ENCODE measurements at places on chromosomes 2 and 18.
A peak's percentile ranks its signal among the peaks of the same experiment; 100 is the strongest.

GRCh38 chr2:129791712-129792111, 187.8 kb upstream of the RAB6C start:
- DNase-seq = no peak
- H3K27me3 ChIP-seq = no peaks in the 10 kb centered on the region
- H3K36me3 ChIP-seq = no peaks in the 10 kb centered on the region

GRCh38 chr2:26326514-26326913, 19.4 kb upstream of the SELENOI start:
- no peak for DNase-seq
- no peaks in the 10 kb centered on the region for H3K36me3 ChIP-seq
- no peaks in the 10 kb centered on the region for H3K4me1 ChIP-seq
- no peak overlapping the region for H3K4me3 ChIP-seq

GRCh38 chr2:85999061-85999831, 106.4 kb downstream of the POLR1A start:
- H3K4me1 ChIP-seq = peaks cover 34% of the 10 kb centered on the region
- H3K36me3 ChIP-seq = no peaks in the 10 kb centered on the region
- no peaks in the 10 kb centered on the region for H3K27me3 ChIP-seq
- H3K27ac ChIP-seq = no peak overlapping the region
- DNase-seq = peak; percentile 55

- H3K4me1 ChIP-seq = peaks cover 12% of the 10 kb centered on the region
- H3K27ac ChIP-seq = no peak overlapping the region
- H3K4me3 ChIP-seq = no peak overlapping the region
- H3K36me3 ChIP-seq = peaks cover 15% of the 10 kb centered on the region
- no peak for DNase-seq
These were observed 4.5 kb downstream of the TIMM21 start for GRCh38 chr18:74152857-74153256.

DNA sequence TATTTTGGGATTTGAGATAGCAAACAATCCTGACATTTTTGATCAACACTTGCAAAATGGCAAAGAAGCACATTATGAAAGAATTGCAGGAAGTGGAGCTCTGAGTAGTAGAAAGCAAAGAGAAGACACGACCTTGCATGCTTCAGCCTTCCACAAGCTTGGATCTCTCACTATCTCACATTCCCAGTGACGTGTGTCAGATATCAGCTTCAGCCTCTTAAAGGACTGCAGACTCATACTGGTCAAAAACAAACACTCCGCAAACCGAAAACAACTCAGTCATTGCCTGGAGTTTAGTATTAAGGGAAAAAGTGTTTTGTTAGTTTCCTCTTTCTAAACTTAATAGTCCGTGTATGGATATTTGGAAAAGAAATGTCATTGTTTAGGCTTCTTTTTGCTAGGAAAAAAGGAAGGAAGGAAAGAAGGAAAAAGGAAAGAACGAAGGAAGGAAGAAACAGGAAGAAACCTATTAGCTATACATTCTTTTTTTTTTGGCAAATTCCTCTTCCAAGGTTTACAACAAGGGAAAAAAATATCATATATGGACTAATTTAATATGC, 32.6 kb upstream of the SLC40A1 start:
- no peak overlapping the region for H3K4me3 ChIP-seq
- no peaks in the 10 kb centered on the region for H3K27me3 ChIP-seq
- peak; percentile 93 for DNase-seq
- H3K4me1 ChIP-seq = peaks cover 23% of the 10 kb centered on the region

GRCh38 chr2:134226601-134227000, 27.3 kb upstream of the MGAT5 start:
- H3K4me1 ChIP-seq = no peaks in the 10 kb centered on the region
- H3K27ac ChIP-seq = no peak overlapping the region
- DNase-seq = no peak
- no peaks in the 10 kb centered on the region for H3K27me3 ChIP-seq
- H3K36me3 ChIP-seq = no peaks in the 10 kb centered on the region

- no peak for DNase-seq
- no peaks in the 10 kb centered on the region for H3K4me1 ChIP-seq
- no peak overlapping the region for H3K27ac ChIP-seq
- no peaks in the 10 kb centered on the region for H3K36me3 ChIP-seq
- no peaks in the 10 kb centered on the region for H3K27me3 ChIP-seq
These were observed 80.8 kb upstream of the COL5A2 start for GRCh38 chr2:189260361-189260814.

DNA sequence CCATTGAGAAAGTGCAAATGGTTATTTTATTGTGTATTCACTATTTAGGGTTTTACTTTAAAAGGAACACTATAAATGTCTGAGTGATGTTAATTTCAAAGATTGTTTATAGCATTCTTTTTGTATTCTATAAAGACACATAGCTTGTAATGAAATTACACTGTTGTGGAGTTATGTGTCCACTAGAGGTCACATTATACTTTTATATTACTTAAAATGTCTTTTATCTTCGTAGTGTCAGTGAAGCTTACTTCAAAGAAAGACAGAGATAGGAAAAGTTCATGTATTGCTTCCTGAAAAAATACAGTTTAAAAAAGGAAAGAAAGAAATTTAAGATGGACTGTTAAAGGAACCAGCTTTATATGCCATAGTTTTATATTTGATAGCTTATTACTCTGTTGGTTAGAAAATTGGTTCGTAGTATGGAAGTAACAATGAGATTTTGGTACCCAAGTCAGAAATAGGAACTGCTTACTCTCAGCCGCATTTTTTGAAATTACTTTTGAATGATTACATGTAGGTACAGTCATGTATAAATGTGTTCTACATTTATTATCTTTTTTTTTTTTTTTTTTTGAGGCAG, 20.5 kb downstream of the APLF start:
- H3K36me3 ChIP-seq = no peaks in the 10 kb centered on the region
- no peak overlapping the region for H3K4me3 ChIP-seq
- H3K27me3 ChIP-seq = no peaks in the 10 kb centered on the region
- H3K4me1 ChIP-seq = no peaks in the 10 kb centered on the region
- DNase-seq = peak; percentile 44

DNA sequence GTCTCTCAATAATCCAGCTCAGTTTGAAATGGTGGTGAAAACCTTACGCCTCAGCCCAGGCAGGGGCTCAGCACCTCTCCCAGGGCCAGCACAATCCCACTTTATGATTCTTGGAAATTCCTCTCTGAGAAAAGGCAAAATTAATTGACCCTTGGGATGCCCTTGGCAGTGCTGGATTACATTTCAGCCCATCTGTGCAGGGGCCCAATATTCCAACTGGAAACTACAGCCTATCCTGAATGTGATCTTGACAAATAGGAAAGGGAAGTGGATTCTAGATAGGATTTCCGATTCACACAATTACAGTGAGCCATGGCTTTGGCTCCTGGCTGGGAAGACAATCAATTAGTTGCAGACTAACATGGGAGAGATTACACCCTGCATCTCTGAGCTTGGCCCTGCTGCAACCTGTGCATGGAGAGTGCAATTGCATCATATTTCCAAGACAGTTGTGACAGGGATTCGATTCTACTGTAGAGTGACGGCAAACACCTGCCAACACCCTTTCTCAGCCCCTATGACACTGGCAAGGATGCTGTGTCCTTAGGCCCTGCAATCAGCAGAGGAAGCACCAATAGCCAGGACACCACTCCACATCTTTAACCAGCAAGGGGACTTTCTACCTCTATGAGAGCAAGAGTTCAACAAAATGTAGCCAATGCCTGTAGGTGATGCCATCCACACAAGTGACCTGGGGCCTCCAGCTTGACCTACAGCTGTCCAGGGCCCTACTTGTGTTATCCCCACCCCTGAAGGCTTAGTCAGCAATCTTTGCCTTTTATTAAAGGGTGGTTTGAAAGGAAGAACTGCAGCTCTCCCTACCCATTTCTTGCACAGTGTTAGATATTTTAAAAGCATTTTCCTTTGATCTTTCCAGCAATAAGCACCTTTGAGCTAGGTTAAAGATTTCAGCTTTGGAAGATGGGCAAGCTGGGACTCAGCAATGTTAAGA, 187.2 kb upstream of the HS6ST1 start:
- no peak for DNase-seq
- H3K27me3 ChIP-seq = no peaks in the 10 kb centered on the region
- no peak overlapping the region for H3K4me3 ChIP-seq
- no peak overlapping the region for H3K27ac ChIP-seq
- H3K36me3 ChIP-seq = no peaks in the 10 kb centered on the region
- H3K4me1 ChIP-seq = no peaks in the 10 kb centered on the region

- no peaks in the 10 kb centered on the region for H3K4me1 ChIP-seq
- no peak overlapping the region for H3K27ac ChIP-seq
- no peaks in the 10 kb centered on the region for H3K27me3 ChIP-seq
These were observed 16.5 kb upstream of the ME2 start for GRCh38 chr18:50862401-50862800.

DNA sequence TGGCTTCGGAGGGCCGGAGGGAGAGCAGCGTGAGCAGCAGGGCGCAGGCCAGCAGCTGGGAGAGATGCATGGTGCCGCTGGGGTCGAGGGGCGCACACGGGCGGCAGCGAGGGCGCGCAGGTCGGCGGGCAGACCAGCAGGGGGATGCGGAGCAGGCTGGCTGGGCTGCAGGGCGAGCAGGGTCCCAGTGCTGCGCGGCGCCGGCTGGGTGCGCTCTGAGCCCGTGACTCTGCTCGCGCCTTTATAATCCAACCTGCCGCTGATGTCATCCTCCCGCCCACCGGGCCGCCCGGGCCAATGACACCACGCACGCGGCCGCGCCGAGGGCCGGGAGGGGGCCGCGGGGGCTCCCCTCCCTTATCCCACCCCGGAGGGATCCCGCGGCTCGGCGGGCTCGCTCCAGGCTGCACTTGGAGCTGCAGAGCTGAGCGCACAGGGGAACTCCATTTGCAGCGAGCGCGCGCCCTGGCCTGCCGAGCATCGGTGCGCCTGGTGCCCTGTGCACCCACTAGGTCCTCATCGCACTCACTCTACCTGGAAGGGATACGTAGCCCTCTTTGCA, at the start of gene NPPC:
Gene NPPC, minus strand, starts transcription at position 217 of the 562 bp plus-strand sequence. Its CDS starts 147 bp downstream, at position 70.
- H3K36me3 ChIP-seq = no peaks in the 10 kb centered on the region
- no peak within 1 kb of the TSS for H3K27ac ChIP-seq
- no peak within 1 kb of the TSS for H3K4me3 ChIP-seq

DNA sequence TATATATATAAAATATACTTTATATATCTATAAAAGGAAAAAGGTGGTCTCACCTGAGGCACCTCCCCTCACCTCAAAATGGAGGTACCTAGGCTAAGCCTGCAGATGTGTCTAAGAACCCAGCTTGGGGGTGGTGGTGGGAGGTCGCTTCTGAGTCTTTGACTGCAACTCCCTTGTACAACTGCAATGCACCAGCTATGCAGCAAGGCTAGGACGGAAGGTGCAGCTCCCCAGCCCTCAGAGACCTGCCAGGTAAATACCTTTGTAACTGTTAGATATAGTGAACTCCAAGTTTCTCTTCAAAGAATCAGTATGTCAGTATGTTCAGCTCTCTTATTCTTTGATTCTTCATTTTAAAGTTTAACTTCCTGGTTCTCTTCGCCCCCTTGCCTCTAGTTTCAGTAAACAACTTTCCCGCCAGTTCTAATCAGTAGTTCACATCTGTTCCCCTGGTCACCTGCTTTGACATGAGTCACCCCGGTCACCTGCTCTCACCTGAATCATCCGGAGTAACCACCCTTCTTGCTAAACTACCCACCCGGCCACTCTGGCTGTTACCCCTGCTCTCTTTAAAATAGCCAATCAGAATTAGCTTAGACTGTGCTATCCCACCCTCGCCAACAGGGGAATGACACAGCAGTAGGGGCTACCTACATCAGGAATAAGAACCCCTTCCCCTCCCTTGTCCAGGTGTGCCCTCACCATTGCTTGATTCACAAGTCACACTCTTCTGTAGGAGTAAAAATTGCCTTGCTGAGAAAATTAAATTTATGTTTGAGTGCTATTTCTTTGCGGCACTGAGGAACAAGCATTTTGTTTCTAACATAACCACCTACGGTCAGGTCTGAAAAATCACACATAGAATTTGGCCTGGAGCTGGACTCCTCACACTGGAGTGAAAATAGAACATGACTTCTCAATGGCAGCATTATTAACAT, 24.7 kb upstream of the IMPA2 start:
- no peak overlapping the region for H3K4me3 ChIP-seq
- no peaks in the 10 kb centered on the region for H3K4me1 ChIP-seq
- no peaks in the 10 kb centered on the region for H3K36me3 ChIP-seq
- DNase-seq = no peak
- H3K27ac ChIP-seq = no peak overlapping the region

GRCh38 chr2:27501042-27501441, 4.4 kb downstream of the GCKR start:
- H3K27ac ChIP-seq = no peak overlapping the region
- no peak overlapping the region for H3K4me3 ChIP-seq
- H3K36me3 ChIP-seq = no peaks in the 10 kb centered on the region
- no peaks in the 10 kb centered on the region for H3K4me1 ChIP-seq

DNA sequence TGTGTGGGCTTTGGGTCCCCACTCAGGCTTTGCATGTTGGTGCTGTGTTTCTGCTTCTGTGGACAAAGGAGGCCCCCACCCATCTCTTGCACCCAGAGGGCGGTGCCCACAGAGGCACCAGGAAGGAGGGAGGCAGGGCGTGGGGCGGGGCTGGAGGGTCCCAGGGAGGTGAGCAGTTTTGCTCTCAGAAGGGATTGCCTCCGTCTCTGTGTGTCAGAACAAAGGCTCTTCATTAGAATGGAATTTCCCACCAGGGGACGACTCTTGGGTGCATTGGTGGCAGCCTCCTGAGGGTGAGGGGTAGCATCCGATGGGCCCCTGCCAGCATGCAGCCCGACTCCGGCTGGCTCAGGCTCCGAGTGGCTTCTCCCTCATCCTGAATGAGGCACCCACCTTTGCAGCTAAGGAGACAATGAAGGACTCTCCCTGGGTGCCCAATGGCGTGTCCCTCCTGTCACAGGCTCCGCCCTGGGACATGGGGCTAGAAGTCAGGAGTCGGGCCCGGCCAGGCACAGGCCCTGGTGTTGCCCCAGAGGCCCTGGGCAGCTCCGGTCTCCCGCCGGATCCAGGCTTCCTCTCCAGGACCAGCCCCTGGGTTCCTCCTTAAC, 7.0 kb upstream of the ERFE start:
- no peak for DNase-seq
- H3K27ac ChIP-seq = no peak overlapping the region
- H3K4me1 ChIP-seq = peaks cover 8% of the 10 kb centered on the region

GRCh38 chr2:124698979-124699565, 674.0 kb downstream of the CNTNAP5 start:
- DNase-seq = no peak
- no peak overlapping the region for H3K4me3 ChIP-seq
- no peak overlapping the region for H3K27ac ChIP-seq
- no peaks in the 10 kb centered on the region for H3K36me3 ChIP-seq

- no peaks in the 10 kb centered on the region for H3K4me1 ChIP-seq
- no peaks in the 10 kb centered on the region for H3K27me3 ChIP-seq
- H3K4me3 ChIP-seq = no peak overlapping the region
- DNase-seq = no peak
These were observed 161.4 kb upstream of the GULP1 start for GRCh38 chr2:188130317-188130716.

DNA sequence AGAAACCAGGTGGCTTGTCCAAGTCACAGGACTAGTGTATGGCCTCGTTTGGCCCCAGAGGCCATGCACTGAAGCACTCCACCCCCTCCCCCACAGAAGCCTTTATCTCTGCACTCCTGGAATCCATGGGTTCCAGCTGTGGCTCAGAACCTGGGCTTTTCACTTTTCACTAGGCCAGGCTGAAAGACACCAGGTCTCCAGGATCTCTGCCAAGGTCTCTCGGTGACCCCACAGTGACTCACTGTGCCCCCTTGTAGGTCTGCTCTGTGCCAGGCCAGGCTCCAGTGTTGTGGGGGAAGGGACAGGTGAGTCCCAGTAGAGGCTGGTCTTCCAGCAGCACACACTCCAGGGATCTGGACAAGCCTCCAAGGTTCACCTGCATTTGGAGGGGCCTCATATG, 31.0 kb upstream of the GLI2 start:
- no peak overlapping the region for H3K27ac ChIP-seq
- H3K27me3 ChIP-seq = no peaks in the 10 kb centered on the region
- no peak for DNase-seq
- no peaks in the 10 kb centered on the region for H3K36me3 ChIP-seq
- no peak overlapping the region for H3K4me3 ChIP-seq

Data from lung (tissue), 17 donors.